Activated CD8-positive, alpha-beta memory T cell treated with anti-CD3 and anti-CD28 coated beads, Interleukin-2, amount 50 U/mL, for 4 hours (primary cell): ENCODE measurements at places on chromosomes 2 and 18.

DNA sequence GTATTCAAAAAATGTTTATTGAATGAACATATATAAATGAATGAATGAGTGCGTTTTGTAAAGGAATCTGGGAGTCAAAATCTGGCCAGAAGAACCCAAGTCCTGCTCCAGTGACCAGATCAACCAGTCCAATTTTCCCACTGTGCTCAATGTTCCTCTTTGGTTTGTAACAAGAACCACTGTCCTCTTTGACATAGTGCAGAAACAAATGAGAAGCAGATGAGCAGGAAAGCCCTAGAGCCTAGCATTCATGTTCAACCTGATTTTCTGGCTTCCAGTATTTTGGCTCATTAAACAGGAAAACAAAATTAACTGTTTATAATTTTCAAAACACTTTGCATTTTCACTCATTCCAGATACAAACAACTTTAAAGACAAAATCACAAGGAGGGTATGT is 23.2 kb downstream of the FAM124B start:
- DNase-seq: no peak

DNA sequence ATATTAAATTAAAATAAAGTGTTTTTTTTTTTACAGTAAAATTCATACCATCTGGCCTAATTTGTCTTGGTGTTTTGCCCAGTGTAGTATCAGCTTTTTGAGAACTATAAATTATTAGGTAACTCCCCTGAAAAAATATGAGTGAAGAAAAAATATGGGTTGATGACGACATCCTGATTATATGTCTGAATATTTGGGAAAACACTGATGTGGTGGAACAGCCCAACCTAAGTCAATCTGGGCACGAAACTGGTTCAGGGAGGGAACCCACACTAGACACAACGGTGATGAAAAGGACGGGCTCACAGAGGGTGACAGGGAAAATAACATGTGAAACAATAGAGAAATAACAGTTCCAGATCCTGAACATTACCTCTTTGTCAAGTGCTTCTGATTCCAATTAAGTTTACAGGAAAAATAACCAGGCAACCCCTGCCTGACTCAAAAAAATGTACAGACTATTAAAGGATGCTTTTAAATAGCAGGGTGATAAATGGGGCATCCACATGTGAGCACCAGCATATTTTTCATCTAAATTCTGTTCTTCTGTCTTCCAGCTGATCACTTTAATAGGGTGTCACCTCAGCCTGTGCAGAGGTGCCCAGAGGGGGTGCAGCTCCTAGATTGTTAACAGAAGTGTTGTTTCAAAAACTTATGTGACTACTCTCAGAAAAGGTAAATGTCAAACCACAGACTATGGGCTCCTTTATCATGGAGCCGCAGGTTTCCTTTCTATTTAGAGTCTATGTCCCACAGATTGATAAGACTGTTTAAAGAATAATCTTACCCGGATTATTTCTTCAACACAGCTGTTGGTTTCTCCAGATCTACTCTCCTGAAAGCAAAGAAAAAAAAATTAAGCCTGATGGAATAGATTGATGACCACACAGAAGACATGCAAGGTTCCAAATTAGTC is 305.4 kb downstream of the AFF3 start:
- DNase-seq: no peak

GRCh38 chr2:134677856-134678756 is 40.7 kb downstream of the TMEM163 start:
- no peak for DNase-seq

- DNase-seq: no peak
Observed at GRCh38 chr2:214836568-214836967, 27.1 kb upstream of the BARD1 start.

- no peak for DNase-seq
Observed at GRCh38 chr2:37448342-37449120, 104.1 kb downstream of the QPCT start.
